ENCODE measurements at places on chromosomes 2 and 18.

- DNase-seq = no peak
Observed at GRCh38 chr2:171793691-171794678, 100.1 kb downstream of the SLC25A12 start.

GRCh38 chr2:106581328-106581727, 94.2 kb downstream of the CD8B2 start:
- DNase-seq = no peak

DNA sequence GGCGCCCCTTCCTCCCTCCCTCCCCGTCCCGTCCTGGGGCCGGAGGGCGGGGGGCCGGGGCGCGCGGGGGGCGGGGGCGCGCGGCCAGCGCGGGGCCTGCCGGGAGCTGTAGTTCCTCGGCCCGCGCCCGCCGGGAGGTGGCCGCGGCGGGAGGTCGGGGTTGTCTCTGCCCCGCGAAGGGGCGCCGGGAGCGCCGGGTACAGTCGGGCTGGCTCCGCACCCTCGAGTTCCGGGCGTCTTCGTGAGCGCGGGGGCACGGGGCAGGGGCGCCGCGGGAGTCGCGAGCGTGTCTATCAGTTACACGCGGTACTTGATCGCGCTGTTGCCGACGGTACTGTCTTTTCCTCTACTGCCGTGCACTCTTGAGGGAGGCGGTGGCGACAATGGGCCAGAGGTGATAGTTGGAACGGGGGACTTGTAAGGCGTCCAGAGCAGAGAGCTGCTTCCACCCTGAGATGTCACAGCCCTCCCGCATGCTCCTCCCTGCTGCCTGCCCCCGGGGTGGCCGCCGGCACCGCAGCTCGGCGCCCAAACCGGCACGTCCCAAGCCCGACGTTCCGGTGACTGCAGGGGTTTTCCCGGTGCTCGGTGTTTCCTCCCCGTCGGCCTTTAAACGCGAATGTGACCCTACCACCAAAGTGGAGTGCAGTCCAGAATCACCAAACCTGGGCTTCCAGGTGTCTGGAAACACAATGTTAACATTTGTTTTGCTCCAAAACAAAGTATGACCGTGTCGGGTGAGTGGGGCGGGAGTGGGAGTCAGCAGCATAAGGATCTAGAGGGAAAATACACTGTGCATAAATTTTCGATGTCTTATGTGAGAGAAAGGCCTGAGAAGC, at the start of gene PRKD3:
TSS of gene PRKD3 (minus strand) at position 48 of the 839 bp plus-strand sequence. CDS start 8,309 bp downstream, outside the sequence.
- DNase-seq = no peak

GRCh38 chr2:236627193-236627592, 57.6 kb downstream of the ACKR3 start:
- DNase-seq = no peak

- DNase-seq = no peak
Observed at GRCh38 chr2:188845692-188846091, 128.5 kb upstream of the COL3A1 start.

DNA sequence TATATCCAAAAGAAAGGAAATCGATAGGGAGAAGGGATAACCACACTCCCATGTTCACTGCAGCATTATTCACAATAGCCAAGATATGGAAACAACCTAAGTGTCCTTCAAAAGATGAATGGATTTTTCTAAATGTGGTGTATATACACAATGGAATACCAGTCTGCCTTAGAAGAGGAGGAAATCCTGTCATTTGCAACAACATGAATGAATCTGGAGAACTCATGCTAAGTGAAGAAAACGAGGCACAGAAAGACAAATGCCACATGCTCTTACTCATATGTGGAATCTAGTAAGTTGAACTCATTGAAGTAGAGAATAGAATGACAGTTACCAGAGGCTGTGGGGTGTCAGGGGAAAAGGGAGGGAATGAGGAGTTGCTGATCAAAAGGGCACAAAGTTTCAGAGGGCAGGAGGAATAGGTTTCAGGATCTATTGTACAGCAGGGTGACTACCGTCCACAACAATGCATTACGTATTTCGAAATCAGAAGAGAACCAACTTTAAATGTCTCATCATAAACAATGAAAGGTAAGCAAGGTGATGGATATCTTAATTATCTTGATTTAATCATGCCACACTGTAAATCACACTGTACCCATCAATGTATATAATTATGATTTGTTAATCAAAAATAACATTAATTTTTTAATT, 46.1 kb downstream of the SIGLEC15 start:
- no peak for DNase-seq

DNA sequence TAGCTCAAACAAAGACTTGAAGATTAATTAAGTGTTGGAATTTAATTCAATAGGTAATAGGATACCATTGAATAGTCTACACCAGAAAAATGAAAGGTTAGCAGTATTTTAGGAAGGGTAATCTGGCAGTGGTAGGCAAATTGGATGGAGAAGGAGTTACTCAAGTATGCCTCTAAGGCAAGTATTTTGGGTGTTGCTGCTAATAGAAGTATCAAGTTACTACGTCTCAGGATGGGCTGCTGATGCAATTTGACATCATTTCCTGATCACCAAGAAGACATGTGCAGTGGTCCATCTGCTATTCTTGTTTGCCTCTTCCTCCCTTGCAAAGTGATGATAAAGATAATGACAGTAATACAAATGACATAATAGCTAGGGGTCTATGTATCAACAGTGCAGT, 485.3 kb downstream of the TGIF1 start:
- no peak for DNase-seq

DNA sequence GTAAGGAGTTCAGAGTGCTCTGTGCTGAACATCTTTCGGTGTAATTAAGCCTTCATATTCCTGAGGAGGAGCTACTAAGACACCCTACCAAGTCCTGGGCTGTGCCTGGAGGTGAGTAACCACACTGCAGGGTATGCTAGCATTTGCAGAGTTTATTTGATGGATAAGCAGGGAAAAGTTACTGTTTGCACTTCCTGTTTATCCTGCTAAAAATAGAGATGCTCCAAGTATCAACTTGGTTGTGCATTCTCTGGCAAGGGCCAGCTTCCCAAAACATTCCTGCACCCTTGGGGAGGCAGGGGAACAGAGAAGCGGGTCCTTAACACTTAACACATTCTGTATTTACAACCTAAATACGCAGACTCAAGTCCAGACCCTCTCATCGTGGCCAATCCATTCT, 49.8 kb downstream of the PARD6G start:
- no peak for DNase-seq

- no peak for DNase-seq
Observed at GRCh38 chr2:192275632-192276031, 80.9 kb upstream of the TMEFF2 start.

- DNase-seq = peak; percentile 40
Observed at GRCh38 chr2:6423944-6424343, 441.8 kb downstream of the CMPK2 start.

- DNase-seq = no peak
Observed at GRCh38 chr2:108477099-108477498, 28.1 kb downstream of the GCC2 start.

DNA sequence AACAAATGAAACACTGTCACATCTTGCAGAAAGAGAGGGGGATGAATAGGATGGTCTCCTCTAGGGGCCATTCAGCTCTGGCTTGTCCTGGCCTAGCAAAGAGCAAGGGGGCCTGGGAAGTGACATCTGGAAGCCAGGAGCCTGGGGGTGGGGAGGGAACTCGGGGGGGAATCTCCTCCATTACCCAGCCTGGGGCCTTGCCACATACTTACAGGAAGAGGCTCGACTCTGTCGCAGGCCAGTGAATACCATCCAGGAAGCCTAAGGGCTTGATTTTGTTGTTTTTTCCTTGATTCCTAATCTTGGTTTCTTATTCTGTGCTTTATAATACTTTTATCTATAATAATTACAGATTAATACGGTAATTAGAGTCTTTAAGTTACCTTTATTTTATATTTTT, 797.5 kb upstream of the ID2 start:
- no peak for DNase-seq

DNA sequence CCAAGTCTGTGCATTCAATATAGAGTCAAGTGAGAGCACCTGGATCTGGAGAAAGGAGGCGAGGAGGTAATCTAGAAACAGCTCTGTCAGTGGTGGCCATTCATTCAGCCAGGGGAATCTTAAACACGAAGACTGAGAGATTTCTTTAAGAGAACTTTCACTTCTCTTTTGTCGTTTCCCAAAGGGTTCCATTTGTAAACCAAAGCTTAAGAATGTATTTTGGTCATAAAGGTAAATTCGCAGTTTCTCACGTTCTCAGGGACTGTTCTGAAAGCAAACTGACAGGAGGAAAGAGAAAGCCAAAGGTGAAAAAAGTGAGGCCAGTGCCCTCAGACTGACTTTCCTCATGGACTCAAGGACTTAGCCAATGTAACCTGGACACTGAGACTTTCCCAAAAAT, 513.5 kb downstream of the CMPK2 start:
- DNase-seq = no peak
